ENCODE measurements at places on chromosomes 1 and 21. TPM values are rescaled to one million over a fixed set of nuclear protein-coding genes. Genes with fewer than 3 reads are reported as not detected.

DNA sequence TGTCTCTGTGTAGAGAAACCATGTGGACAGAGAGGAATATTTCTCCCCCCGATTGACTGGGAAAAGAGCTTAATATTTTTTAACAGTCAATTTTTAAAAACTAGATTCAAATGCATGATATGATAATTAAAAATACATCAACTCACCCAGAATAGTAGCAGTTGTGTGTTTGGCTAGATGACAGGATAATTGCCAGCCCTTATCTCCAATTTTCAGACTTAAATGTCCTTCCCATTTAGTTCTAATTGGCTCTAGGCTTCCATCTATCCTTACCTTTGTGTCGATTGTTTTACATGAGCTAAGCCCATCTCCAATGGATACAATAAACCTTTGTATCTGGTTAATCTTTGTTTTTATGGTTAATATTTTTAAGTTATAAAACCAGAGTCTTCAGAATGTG lies 23.9 kb upstream of the KIAA0040 start:
- no peak for DNase-seq

- DNase-seq = no peak
Measured at GRCh38 chr1:82052563-82052962, 251.8 kb downstream of the ADGRL2 start.

DNA sequence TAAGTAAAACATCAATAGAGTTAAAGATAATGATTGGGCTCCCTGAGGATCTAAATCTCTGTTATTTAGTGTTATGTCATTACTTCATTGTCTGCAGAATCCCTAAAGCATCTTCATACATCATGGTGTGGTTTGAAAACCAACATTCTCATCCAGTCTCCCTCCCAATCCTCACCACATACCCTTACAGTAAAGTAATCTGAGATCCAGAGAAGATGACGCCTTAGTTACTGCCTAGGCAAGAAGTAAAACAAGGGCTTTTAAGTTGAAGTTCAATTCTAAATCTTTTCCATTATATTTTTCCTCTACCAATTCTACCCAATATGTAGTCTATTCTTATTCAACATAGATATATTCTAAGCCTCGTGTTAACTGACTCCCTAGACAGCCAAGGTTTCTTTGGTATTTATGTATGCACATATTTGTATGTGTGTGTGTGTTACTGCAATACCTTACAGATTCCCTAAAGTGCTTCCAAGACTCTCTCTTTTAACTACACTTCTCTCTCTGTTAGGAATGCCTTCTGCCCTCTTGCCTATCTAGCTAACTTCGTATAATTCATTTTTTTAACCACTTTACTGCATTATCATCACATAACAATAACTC lies 17.3 kb downstream of the DPH5 start:
- no peak for DNase-seq

SPTA1 gene
- polyA plus RNA-seq = 6.8 TPM

CR1L gene
- not detected for polyA plus RNA-seq

INAVA gene
- 1.5 TPM for polyA plus RNA-seq

DNA sequence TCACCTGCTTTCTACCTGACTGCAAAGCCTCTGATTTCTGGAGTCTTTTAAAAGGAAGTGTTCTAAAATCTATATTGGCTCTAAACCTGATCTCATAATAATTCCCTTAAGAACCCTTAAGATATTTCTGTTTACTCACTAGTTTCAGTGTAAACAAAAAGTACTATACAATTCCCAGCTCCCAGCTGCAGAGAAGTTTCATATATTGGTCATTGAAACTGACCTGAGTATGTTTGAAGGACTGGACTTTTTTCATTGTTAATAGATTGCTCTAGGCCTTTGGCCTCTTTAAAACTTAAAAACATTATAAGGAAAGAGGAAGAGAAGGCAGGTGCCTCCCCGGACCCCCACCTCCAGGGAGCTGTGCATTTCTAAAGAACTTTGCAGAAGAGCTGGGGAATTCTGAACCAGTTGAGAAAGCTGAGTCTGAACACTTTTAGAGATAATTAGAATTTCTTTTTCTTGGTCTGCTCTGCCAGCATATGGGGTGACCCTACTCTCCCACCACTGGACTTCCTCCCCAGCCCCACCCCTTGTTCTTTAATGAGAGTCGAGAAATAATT lies 23.7 kb downstream of the CLIC6 start:
- no peak for DNase-seq

DNA sequence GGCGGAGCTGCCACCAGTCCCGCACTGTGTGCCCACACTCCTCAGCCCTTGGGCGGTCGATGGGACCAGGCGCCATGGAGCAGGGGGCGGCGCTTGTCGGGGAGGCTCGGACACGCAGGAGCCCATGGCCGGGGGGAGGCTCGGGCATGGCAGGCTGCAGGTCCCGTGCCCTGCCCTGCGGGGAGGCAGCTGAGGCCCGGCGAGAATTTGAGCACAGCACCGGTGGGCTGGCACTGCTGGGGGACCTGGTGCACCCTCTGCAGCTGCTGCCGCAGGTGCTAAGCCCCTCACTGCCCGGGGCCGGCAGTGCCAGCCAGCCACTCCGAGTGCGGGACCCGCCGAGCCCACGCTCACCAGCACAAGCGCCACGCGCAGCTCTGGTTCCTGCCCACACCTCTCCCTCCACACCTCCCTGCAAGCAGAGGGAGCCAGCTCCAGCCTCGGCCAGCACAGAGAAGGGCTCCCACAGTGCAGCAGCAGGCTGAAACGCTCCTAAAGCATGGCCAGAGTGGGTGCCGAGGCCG lies 267.7 kb downstream of the RYR2 start:
- DNase-seq = no peak

- DNase-seq = no peak
Measured at GRCh38 chr1:229027622-229028182, 243.2 kb upstream of the RAB4A start.

ALX3 gene
- 0.49 TPM for polyA plus RNA-seq

DNA sequence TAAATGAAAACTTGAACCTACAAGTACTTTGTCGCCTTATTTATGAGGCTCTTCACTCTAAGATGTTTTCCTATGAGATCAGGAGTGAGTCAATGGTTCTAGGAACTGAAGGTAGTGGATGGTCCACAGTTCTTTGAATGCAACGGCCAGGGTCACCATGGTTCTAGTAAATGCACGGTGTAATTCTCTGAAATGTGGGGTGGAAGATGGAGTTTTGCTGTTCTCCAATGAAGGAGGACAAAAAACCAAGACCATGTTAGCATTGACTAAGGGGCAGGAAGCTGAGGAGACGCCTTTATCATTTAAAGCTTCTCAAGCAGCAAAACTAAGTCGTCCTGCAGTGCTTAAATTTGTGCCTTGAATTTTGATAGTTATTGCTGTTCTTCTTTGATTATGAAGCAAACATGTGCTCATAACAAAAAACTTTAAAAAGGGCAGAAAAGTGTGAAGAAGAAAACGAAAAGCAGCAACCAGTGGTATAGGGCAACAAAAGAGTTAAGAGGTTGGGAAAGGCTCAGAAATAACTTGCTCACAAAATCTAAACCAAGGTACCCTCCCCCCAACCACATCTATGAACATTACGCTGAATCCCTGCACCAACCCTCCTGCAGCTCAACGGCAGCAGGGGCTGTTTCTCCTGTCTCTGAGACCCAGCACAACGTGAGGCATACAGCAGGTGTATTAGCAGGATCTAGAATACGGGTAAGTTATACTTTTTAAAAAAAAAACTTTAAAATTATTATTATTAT lies 85.0 kb downstream of the MRPL37 start:
- no peak for DNase-seq

SELENON gene
- polyA plus RNA-seq = 30.7 TPM

GRCh38 chr1:102110586-102110985 lies 113.9 kb upstream of the OLFM3 start:
- DNase-seq = no peak

DNA sequence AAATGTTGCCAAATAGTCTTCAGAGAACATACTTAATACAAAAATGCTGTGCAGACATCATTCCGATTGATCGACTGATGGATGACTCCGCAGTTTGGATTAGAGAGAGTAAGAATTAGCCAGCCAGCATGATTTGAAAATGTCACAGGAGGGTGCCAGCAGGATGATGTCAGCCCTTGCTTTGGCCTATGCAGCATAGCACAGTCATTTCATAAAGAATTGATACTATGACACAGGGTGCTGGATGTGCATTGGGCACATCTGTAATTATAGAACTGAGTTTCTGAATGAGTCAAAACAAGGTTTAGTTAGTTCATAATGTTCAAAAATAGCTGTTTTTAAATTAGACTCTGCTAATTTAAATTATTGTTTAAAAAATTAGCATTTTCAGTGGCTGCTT lies 21.6 kb upstream of the TRAF5 start:
- DNase-seq = no peak

- DNase-seq = no peak
Measured at GRCh38 chr1:9861360-9861759, 37.6 kb upstream of the CLSTN1 start.

- no peak for DNase-seq
Measured at GRCh38 chr1:34816778-34817177, 24.0 kb downstream of the GJA4 start.

- DNase-seq = peak; percentile 65
Measured at GRCh38 chr1:5975133-5975880, 16.9 kb downstream of the NPHP4 start.

DNA sequence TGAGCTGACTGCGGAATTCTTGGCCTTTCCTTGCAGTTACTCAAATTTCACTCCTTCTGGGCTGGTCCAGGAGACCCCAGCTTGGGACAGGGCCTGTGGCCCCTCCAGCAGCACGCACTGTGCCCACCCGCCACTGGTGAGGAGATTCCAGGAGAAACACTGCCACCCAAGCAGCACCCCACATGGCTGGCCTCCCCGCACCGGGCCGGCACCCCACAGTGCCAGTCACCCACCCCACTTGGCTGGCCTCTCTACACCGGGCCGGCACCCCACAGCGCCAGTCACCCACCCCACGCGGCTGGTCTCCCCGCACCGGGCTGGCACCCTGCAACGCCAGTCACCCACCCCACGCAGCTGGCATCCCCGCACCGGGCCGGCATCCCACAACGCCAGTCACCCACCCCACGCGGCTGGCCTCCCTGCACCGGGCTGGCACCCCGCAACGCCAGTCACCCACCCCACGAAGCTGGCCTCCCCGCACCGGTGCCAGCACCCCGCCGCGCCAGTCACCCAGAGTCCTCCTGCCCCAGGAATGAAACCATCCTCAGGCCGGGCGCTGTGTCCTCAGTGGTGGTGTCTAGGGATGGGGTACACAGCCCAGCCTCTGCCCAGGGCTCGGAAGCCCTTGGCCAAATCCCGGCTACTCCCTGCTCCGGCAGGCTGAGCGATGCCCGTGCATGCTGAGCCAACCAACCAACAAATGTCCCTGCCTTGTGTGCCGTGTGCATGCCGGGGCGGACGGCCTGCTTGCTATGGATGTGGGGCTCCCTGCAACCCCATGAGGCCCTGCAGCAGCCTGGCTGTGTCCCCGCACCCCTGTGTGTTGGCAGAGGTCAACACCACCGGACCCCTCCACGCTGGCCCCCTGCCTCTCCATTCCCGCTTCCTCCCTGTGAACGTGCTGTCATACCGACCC lies 38.6 kb upstream of the TSPEAR start:
- no peak for DNase-seq

GRCh38 chr1:156553860-156554485 lies 18.4 kb downstream of the IQGAP3 start:
- no peak for DNase-seq

GPATCH4 gene
- 18.5 TPM for polyA plus RNA-seq

GRCh38 chr1:152718238-152718637 lies 10.3 kb downstream of the LCE4A start:
- DNase-seq = no peak

- DNase-seq = no peak
Measured at GRCh38 chr1:10616696-10617095, 141.9 kb downstream of the PEX14 start.

PROX1 gene
- polyA plus RNA-seq = 19.1 TPM

GUCA2B gene
- polyA plus RNA-seq = not detected

- DNase-seq = no peak
Measured at GRCh38 chr1:100511058-100511457, 26.9 kb upstream of the GPR88 start.

DNA sequence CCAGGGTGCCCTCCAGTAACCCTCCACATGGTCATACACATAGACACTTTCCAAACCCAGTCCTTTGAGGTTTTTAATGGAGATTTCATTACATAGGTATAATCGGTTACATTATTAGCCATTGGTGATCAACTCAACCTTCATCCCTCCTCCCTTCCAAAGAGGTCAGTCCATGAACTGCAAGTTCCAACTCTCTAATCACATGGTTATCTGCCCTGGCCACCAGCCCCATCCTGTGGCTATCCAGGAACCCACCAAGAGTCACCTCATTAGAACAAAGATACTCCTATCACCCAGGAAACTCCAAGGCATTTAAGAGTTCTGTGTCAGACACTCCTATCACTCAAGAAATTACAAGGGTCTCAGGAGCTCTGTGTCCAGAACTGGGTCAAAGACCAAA lies 12.2 kb downstream of the ATP1A4 start:
- no peak for DNase-seq

GRCh38 chr1:99934801-99935200 lies 35.0 kb upstream of the SLC35A3 start:
- DNase-seq = no peak

GRCh38 chr1:216997069-216997468 lies 273.8 kb upstream of the ESRRG start:
- DNase-seq = no peak

GRCh38 chr1:83746234-83746633 lies 252.7 kb downstream of the TTLL7 start:
- no peak for DNase-seq

C21orf58 gene
- polyA plus RNA-seq = 13.6 TPM

DNA sequence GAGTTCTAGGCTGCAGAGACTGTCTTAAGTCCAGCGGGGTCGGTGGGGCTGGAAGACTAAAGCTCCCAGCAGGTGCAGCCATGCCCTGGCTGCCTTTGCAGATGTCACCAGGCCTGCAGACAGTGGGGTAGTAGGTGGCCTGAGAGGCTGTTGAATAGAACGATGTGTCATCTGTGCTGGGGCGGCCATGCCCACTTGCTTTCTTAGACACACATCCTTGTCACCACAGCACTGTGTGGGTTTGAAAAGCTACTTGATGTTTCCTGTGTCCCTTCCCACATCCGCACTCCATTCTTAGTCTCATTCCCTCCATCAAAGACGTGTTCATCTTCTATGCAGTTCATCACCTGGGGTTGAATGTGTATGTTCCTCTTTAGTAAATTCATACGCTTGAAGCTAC lies 184.5 kb upstream of the TMEM51 start:
- no peak for DNase-seq

Measured in testis (tissue), 5 donors.